ENCODE measurements at places on chromosomes 2 and 18.

GRCh38 chr2:73268830-73269685 is 15.2 kb downstream of the FBXO41 start:
- DNase-seq: no peak

DNA sequence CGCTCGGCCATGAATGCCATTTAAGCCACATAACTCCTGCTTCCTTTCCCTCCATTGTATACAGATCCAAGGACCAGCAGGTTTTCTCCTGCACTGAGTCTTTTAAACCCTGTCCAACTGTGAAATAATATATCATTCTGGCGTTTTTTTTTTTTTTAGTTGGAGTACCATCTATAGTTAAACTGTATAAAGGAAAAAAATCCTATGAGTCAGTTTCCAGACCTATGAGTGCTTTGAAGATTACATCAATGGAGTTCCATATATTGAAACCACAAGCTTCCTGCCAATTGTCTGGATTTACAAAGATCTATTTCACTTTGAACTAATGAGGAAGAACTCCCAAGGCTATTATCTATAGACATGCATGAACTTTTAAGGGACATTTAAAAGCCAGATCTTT is 2.4 kb upstream of the MALT1 start:
- no peak for DNase-seq

GRCh38 chr2:9261231-9261883 is 54.7 kb downstream of the ASAP2 start:
- no peak for DNase-seq

DNA sequence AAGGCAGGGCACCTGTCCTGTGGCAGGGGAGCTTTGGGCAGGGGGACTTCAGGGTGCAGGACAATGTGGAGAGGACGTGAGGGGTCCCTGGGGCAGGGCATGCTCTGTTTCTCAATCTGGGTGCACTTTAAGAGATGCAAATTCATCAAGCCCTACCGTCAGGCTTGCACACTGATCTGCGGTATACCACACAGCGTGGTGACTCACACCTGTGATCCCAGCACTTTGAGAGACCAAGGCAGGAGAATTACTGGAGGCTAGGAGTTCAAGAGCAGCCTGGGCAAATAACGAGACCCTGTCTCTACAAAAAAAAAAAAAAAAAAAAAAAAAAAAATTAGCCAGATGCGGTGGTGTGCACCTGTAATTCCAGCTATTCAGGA is 10.2 kb upstream of the GPC1 start:
- no peak for DNase-seq

GRCh38 chr2:30675758-30676157 is 131.5 kb downstream of the CAPN13 start:
- no peak for DNase-seq

DNA sequence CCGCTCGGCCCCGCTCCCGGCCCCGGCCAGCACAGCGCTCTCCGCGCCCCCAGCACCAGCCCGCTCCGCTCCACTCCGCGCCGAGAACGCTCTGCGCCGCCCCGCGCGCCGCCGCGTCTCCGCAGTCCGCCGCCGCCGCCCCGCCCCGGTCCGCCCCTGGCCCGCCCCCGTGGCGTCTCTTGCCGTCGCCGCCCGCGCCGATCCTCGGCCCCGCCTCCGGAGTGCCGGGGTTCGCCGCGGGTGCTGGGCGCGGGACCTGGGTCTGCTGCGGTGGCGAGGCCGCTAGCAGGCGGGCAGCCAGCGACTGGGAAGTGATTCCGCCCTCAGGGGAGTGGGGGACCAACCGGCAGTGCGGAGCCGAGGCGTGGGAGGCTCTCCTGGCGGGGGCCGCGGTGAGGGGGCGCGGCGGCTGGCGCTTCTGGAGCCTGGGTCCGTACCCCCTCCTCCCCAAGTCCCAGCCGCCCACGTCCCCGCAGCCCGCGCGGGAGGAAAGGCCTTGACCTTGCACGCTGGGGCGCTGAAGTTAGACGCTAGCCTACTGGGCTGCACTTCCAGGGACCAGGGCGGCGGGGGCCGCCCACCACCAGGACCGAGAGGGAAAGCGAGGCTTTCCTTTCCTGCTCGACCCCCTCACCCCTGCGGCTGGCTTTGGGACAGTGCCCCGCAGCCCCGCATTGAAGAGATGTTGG is at the start of gene HS6ST1:
HS6ST1 (minus strand) TSS at position 93 of the 689 bp plus-strand sequence. CDS start 305 bp downstream, outside the sequence.
- DNase-seq: peak; percentile 49
